Posterior cingulate gyrus (tissue), 11 donors: ENCODE measurements at places on chromosomes 6 and 20.

DNA sequence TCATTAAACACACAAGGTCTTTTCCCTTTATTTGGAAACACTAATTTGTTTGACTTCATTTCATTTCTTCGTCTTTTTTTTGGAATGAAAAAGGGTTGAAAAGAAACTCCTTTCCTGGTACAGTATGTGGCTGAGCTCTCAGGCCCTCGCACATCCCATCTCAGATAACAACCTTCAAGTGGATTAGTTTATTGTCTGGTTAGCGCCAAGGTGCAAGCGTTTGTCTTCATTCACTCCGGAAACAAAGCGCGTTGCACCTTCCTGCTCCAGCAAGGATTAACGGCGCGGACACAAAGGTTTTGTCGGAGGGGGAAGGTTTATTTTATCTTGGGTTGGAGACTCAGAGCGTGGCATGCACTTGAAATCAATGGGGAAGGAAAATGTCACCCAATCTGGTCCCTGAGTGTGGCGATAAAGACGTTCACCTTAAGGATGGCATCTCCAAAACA, 5.3 kb upstream of the NKX2-2 start:
- DNase-seq = no peak

GRCh38 chr20:44954211-44954610, 6.0 kb downstream of the TOMM34 start:
- no peak for DNase-seq

- DNase-seq = no peak
Measured at GRCh38 chr6:35094183-35094582, 47.0 kb downstream of the TCP11 start.

DNA sequence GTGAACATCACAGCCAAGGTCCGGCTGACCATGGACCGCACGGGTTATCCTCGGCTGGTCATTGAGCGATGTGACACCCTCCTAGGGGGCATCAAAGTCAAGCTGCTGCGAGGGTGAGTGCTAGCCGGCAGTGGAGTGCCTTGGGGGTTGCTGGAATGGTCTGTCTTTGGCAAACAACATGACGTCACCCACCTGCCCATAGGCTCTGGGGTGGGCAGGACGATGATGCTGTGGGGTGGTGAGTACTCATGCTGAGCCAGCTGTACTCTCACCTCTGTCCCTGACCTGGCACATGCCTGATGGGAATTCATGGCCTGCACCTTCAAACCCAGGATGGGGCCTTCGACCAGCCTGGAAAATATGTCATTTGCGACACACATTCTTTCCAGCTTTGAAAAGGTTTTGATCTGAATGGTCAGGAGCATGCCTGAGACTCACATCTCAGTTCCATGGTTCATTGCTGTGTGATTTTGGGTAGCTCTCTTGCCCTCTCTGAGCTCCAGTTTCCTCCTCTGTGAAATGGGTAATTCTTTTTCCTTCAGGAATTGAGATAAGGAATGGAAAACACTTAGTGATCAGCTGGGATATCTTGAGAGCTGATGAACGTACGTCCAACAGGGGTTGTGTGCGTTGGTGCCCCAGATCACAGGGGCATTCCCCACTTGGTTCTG, 6.7 kb downstream of the BPIFB4 start:
- DNase-seq = no peak

GRCh38 chr6:111573131-111573883, 32.4 kb downstream of the TRAF3IP2 start:
- no peak for DNase-seq

DNA sequence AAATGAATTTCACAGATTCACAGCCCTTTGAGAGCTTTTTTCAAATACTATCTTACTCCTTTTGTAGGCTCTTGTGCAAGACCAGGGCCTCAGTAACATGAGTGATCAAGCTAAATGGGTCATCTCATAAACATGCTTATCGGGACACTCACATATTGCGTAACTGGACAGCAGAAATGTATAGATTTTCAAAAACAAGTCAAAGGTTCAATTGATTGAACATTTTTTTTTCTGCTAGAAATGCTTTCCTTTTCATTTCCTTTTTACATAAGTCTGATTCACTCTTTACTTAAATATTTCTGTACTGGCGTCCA, 8.7 kb upstream of the SALL4 start:
- DNase-seq = no peak

GRCh38 chr6:45642331-45643125, 264.8 kb upstream of the SUPT3H start:
- no peak for DNase-seq

- no peak for DNase-seq
Measured at GRCh38 chr20:56718816-56719215, 89.7 kb downstream of the TFAP2C start.

- no peak for DNase-seq
Measured at GRCh38 chr6:18219591-18219990, 44.7 kb downstream of the DEK start.

DNA sequence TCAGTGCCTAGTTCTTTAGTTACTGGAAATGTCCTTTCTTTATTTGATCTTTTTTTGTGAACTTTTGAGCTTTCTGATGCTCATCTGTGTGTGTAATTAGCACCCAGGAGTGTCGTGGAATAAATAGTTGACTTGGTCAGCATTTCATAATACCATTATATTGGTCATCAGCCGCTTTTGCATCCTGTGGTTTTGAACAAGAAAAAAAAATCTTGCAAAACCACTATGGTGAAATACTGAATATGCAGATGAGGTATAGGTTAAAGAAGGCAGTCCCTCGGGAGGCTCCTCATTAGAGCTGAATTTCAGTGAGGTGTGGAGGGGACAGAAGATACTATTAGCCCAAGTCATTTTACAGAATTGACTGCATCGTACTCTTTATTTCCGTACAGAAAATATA, 90.1 kb downstream of the FOXO3 start:
- DNase-seq = no peak

DNA sequence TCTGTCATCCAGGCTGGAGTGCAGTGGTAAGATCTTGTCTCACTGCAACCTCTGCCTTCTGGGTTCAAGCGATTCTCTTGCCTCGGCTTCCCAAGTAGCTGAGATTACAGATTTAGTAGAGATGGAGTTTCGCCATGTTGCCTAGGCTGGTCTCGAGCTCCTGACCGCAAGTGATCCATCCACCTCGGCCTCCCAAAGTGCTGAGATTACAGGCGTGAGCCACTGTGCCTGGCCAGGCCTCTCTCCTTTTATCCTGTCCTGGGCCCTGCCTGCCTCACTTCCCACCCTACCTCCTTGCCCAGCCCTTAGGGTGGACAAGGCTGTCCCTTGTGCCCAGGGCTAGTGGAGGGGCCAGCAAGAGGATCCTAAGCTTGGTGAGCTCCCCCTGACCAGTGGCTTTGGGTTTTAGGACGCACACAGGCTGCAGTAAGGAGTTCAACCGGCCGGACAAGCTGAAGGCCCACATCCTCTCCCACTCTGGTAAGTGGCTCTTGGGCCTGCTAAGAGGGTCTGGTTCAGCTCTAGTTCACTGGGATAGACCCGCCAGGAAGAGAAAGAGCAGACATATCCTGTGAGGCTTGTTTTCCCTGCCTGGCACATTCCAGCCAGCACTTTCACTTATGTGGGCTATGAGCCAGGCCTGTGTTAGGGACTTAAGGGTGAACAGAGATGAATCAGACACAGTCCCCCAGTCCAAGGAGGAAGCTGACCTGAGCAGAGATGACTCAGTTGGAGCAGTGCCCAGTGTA, 21.9 kb upstream of the CHMP4B start:
- no peak for DNase-seq

- DNase-seq = no peak
Measured at GRCh38 chr20:58433759-58434158, 44.7 kb downstream of the VAPB start.

- no peak for DNase-seq
Measured at GRCh38 chr20:64036346-64037198, 590 bp downstream of the C20orf204 start.
